AG04449 (cell line): ENCODE measurements at places on chromosomes 2 and 18.

DNA sequence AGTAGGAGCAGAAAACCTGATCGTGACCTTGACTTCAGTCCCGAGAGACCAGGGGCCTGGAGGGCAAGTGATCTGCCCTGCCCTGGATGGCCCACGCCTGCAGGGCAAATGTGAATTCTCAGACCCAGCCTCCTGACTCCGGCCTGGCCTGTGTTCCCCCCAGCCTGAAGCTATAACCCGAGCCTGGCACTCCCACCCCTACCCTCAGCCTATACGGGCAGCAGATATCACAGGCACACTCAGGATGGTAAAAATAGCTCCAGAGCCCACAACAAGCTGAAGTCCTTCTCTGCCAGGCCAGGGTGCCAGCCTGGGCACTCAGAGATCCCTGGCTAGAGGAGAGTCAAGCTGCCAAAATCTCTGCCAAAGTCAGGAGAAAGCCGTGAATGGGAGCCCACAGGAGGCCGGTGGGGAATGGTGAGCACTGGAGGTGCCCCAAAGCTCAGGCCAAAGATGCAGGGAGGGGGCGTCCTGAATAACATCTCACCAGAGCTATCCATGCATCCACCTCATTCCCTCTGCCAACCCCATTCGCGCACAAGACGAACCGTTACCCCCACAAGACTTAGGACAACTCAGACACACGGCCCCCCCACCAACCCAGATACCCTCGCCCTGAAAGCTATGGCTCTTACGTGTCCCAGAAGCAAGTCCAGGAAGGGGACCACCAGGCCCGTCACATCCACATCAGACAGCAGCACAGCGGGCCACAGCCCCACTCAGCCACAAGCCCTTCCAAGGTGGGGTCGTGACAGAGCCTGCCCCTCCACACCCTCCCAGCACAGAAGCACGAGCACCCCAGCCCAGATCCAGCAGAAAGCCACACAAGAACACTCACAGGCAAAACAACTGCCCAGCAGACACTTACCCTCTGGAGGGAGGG is 144.9 kb downstream of the TNS1 start:
- no peak for DNase-seq

DNA sequence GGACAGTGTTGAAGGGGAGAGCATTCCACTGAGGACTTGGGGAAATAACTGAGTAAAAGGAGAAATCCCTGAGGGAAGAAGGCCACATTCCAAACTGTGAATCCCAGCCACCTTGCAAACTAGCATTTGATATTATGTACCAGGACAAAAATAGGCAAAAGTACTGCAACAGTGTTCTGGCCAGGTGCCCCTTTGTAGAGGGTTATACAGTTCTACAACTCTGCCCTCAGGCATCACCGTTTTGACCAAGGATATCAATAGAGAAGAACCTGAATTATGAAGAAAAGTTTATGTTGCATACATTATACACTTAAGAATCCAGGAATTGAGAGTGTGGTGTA is 20.6 kb upstream of the CAVIN2 start:
- no peak for DNase-seq

DNA sequence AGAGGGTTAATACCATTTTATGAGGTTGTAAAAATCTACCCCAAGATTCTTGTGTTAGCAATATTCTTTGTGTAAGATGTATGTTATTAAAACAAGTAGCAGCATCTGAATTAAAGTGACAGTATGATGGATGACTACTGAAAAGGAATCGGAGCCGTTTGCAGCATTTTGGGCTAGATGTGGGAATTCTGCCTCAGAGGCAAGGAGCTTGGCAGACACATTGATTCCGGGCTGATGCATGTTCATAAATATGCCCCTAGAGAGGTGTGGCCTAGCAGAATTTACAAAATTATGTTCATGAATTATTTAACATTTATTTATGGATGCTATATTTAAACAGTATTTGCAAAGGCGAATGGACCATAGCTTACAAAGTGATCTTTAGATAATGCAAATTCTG is 389.0 kb upstream of the ETAA1 start:
- no peak for DNase-seq

- no peak for DNase-seq
Measured at GRCh38 chr2:28997237-28997846, 16.2 kb downstream of the TOGARAM2 start.

GRCh38 chr2:173667415-173667814 is 297.8 kb downstream of the SP3 start:
- DNase-seq, result no peak

- no peak for DNase-seq
Measured at GRCh38 chr2:46704593-46704992, 211.0 kb downstream of the MCFD2 start.

DNA sequence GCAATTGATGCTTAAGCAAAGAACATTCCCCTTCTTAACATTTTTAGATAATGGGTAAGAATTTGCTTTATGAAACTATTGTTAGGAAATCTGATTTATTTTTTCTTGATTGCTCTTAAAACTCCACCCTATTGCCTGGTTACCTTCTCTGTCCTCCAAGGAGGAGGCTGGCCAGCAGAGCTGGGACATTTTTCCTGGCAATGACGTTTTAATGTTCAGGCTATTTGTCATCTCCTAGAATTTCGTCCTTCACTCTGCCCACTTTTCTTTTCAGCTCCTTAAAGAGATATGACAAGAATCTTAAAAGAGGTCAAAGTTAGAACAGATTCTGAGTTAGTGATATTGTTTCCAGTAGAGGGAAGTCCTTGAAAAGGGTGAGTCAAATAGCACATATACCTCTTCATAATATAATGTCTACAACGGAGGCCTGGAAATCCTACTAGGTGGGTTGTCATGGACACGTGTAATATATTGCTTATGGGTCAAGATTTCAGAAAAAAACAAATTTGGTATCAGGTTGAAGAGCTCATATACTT is 141.0 kb downstream of the CMPK2 start:
- DNase-seq, result no peak

DNA sequence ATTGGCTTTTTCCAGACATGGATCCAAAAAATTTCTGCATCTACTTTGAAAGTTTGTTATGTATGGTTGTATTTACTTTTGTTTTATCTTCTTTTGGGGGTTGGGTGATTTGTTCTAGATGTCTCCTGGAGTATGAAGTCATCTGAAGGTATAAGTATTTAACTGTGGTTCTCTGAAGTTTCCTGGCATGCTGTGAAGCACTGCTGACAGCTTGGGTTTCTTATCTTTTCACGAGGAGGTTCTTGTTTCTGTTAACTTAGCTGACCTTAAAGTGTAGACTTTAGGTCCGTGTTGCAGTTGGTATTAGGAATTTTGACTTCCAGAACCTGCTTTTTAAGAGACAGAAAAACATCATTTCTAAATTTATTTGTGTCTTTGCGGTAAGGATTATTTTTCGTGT is 15.9 kb downstream of the GLS start:
- DNase-seq, result no peak

GRCh38 chr2:231716666-231717280 is 8.4 kb downstream of the PTMA start:
- no peak for DNase-seq

- no peak for DNase-seq
Measured at GRCh38 chr18:21831413-21831831, 90.8 kb downstream of the MIB1 start.

GRCh38 chr2:1517786-1518185 is 104.5 kb downstream of the TPO start:
- DNase-seq, result no peak

DNA sequence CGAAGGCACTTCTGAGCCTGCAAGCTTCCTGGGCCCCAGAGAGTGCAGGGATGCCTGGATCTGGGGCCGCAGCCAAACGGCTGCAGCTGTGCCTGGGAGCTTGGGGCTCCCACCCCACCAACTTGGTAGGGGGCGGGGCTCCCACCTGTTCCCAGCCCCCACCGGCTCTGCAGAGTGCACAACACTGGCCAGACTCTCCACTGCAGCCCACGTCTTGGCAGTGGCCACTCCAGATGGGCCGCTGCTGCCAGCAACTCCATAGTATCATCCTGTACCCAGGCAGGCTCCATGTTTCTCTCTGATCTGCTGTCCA is 9.9 kb downstream of the DYSF start:
- no peak for DNase-seq

- DNase-seq, result no peak
Measured at GRCh38 chr2:201275990-201276389, 15.7 kb downstream of the CASP8 start.

DNA sequence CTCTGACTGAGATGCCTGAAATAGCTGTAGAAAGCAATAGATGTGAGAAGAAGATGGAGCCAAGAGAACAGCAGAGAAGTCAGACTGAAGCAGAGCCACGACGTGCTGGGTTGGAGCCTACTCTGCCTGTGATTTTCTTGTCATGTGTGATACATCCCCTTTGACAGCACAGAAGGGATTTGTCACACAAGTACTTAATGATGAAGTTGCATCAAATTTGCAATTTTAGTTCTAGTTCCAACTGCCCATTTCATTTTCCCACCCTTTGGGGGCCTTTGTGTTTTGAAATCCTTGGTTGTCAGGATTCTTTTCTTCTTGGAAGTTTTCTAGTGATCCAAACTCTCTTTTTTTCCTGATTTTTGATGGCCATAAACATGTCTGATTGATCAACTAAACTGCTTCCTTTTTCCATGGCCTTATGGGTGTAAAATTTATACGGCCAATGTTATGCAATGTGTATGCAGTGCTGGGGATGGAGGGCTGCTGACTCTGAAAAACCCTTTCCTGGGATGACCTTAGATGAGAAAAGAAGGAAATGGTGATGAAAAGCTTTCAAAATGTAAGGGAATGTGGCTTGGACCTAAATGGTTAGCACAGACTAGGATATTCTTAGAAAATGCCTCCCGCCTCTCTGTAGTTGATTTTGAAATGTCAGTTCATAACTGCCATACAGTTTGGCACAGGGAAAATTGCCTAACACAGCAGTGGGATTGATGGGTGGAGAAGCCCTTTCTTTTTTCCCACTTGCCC is 9.6 kb upstream of the B3GNT2 start:
- no peak for DNase-seq

- DNase-seq, result peak; percentile 9
Measured at GRCh38 chr2:182894174-182894573, 27.7 kb upstream of the FRZB start.

- DNase-seq, result no peak
Measured at GRCh38 chr18:12035481-12035880, 54.2 kb downstream of the IMPA2 start.

- DNase-seq, result no peak
Measured at GRCh38 chr2:1714291-1715064, 29.8 kb downstream of the PXDN start.

DNA sequence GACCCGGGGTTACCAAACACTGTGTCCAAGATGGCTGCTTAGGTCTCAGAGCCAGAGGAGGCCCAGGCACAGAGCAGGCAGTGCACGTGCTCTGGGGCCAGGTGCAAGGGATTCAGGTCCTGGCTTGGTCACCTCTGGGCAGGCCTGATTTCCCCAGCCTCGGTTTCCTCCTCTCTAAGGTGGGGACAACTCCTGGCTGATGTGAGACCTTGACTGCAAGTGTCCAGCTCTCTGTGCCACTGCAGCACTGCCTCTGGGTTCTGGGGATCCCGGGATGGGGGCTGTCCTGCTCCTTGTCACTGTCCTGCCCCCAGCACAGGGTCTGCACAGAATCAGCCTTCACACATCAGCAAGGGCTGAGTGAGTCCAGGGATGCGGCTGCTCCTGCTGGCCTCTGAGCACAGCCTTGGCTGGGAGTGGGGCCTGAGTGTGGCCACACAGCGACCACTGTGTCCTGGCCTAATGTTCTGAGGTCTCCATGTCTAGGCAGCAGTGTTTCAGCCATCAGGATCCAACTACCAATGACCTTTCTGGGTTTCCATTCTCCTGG is 170.2 kb upstream of the HDAC4 start:
- DNase-seq, result no peak

DNA sequence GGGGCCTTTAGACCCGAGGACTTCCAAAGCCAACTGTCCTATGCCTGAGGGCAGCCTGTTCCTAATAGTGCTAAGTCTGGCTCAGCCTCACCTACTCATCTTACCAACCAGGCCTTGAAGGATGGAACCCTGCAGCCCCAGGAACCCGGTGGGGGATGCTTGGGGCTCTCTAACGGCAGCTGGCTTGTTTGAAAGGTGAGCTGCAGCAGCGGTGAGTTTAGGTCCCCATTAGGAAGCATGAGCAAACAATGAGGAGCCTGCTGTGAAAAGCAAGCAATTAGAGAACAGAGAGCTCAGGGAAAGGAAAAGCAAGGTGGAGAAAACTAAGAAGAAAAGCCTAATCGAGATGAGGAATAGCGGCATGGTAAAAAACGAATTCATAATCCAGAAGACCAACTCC is 39.9 kb downstream of the SP110 start:
- DNase-seq, result no peak

DNA sequence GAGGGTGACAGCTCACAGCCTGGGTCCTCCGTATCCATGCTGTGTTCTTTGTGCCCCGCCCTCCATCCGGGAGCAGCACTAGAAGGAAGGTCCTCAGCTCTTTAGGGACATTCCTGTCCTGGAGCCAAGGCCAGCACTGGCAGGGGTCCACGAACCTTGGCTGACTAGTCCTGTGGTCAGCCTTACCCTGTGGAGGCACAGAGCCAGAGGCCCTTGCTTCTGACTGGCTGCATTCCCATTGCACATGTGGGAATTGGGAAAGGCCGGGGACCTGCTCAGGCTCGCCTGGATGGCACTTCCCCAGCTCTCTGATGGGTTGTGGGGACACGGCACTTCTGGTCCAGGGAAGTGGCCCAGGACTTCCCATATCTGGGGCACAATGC is 24.9 kb upstream of the RHOB start:
- DNase-seq, result peak; percentile 38

DNA sequence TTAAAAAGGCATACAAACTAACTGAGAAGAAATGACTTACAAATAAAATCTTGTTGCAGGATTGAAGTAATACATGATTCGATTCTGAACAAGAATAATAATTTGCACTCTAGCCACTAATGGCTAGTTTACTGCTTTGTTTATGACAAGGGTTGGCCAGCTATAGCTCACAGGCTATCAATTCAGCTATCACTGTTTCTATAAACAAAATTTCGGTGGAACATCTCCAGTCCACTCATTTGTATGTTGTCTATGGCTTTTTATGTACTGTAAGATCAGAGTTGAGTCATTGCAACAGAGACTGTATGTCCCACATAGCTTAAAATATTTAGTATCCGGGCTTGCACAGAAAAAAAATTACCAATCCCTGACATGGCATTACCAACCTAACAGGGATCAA is 543.7 kb upstream of the CNTNAP5 start:
- no peak for DNase-seq

GRCh38 chr18:55405893-55406406 is 182.0 kb downstream of the TCF4 start:
- no peak for DNase-seq

DNA sequence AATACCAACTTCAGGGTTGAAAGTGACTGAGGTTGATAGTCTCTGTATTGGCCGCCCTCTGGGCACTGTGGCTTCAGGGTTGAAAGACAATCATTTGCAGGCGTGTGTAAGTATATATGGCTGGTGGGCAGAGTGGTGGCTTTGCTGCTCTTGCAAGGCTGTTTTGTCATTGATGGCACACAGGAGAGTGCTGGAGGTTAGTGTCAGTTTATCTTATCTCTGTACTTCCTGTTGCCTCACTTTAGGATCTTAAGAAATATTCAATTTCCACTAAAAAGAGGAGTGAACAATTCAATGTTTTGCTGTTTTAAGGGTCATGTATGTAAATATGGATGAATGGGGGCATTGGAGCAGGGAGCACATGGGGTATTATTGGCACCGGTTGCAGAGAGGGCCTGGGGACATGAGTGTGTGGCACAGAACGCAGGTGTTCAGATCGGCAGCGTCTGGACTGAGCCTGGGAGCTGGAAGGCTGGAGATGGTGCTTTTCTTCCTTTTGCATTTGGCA is 51.5 kb downstream of the NCK2 start:
- DNase-seq, result no peak

- DNase-seq, result peak; percentile 92
Measured at GRCh38 chr18:41938445-41938844, 16.6 kb upstream of the PIK3C3 start.
